ENCODE measurements at places on chromosomes 3 and 15.

- no peak for DNase-seq
Observed at GRCh38 chr3:139540651-139541531, 1.3 kb upstream of the RBP1 start.

GRCh38 chr3:121362035-121362734 lies 183.6 kb downstream of the POLQ start:
- DNase-seq: no peak

GRCh38 chr3:121997372-121997771 lies 24.7 kb downstream of the ILDR1 start:
- no peak for DNase-seq

DNA sequence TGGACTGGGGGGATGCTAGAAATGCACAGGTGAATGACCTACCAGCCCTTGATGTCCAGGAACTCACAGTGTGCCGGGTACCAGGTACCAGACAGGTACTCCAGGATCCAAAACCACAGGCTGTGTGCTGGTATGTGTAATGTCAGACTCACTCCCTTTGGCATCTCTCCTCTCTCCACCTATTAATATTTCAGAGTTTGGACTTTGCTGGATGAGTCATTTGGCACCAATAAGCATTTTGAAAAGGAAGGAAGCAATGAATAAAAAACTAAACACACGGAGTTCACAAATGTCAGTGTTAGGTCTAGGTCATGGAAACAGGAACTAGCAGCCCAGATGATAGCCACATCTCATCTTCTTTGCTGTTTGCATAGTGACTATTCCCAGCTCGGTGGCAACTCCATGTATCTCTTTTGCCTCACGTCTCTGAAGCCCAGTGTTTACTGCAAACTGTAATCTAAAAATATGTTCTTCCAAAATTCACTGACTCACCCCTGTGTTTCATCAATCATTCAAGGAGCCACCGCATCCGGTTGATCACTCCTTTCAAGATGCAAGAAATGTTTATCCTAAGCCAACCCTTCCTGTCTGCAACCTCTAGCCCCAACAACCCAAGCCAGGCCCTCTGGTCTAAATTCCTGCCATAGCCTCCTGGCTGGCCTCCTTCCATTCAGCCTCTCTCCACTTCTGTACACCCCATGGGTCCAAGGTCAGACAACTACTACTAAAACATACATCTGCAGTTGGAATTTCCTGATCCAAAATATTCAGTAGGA lies 8.4 kb downstream of the ITGB5 start:
- no peak for DNase-seq

- DNase-seq: no peak
Observed at GRCh38 chr15:66652806-66653205, 49.2 kb upstream of the SMAD6 start.

DNA sequence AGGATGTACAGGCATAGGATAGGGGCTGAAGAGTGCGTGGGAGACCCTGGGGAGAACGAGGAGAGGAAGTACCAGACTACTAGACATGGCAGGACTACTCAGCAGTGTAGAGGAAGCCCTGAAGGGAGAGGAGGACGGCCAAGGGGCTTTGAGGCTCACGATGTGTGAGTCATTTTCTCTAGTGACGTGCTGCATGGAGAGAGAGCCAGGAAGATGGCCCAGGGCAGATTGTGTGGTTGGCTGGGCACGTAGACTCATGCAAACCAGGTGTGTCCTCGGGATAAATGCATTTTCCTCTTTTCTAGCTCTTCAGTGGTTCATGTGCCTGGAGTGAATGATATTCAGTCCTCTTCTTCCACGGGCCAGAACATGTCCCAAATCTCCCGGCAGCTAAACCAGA lies 115.0 kb upstream of the ABHD17C start:
- DNase-seq: no peak

DNA sequence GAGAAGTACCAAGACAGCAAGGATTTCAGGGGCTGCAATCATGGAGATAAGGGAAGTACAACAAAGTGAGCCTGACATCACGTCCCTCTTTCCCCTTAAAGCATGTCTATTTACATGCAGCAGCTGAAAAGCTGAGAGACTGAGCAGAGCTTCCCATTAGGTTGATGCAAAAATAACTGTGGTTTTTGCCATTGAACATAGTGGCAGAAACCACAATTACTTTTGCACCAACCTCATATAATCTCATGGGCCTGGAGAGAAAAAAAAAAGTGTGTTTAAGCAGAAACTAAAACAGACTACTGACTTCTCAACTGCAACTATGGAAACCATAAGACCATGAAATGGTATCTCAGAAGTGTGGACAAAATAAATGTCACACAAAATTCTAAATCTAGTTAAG lies 48.3 kb downstream of the CCDC12 start:
- no peak for DNase-seq

- DNase-seq: no peak
Observed at GRCh38 chr3:52221563-52222318, 3.7 kb downstream of the TLR9 start.

- DNase-seq: no peak
Observed at GRCh38 chr15:77071305-77072223, 655 bp upstream of the TSPAN3 start.

- DNase-seq: no peak
Observed at GRCh38 chr3:30933478-30934207, 39.2 kb upstream of the GADL1 start.

DNA sequence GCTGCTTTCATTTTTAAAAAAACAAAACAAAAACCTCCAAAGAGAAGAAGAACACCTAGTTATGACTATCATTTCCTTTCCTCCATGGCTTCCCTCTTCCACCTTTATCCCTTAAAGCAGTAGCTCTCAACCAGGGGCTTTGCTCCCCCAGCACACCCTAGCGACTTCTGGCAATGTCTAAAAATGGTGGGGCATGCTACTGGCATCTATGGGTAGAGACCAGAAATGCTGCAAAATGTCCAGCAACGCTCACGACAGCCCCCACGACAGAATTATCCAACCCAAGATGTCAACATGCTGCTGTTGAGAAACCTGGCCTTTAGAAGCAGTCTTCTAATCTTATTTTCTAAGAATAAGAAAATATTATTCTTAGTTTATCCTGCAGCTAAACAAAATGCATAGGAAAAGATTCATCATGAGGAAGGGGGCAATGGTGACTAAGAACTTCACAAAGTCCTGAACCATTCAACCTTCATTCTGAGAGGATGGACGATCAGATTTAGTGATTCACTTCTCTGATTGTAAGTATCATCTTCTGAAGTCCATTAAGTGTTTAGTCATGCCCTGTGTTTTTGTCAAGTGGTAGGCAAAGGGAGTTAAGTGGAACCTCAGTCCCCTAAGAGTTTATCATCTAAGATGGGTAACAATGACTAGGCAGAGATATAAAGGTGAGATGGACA lies 81.7 kb downstream of the CCNL1 start:
- DNase-seq: no peak

DNA sequence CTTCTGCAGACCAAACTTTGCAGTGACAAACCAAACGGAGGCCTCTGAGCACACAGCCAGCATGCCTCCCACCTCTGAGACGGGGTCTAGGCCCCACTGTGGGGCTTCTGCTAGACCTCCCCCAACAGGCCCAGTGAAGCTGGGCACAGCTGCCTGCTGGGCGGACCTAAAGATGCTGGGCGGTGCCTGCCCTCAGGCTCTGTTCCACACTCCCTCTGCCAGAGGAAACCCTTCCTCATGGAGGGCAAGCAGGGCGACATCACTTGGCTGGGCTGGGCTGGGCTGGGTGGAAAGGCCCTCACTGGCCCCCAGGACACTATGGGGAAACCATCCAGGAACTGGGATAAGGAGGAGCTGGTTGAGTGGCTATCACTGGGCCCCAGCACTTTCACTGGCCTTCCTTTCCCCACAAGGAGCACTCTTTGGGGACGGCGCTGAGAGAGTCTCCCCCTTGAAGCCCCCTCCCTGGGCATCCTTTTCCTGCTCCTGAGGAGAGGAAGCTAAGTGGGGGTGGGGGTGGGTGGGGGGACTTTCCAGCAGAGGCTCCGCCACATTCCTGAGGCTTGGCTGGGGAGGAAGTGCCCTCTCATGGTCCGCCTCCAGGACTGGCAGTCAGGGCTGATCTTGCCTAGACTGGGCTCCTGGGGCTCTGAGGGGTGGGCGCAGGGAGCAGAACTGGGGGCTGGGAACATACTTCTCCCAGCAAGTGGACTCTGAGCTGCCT lies 98.1 kb upstream of the HACD2 start:
- DNase-seq: no peak

DNA sequence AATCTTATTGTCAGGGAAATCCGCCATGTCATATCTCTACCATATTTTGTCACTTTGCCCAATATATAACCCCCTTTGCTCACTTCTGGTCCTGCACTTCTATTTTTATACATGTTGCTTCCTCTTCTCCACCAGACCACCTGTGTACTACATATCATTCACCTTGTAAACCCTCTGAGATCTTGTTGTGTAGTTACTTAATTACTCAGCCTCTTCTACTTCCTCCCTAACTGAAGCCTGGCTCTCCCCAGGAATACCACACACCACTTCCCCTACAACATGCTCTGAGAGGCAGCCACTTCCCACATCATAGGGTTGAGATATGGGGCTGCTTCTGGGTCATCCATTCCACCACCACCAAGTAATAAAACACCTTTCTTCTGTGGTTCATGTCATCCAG lies 10.0 kb downstream of the HEXA start:
- DNase-seq: no peak

- DNase-seq: no peak
Observed at GRCh38 chr3:185851959-185852358, 27.1 kb upstream of the IGF2BP2 start.

DNA sequence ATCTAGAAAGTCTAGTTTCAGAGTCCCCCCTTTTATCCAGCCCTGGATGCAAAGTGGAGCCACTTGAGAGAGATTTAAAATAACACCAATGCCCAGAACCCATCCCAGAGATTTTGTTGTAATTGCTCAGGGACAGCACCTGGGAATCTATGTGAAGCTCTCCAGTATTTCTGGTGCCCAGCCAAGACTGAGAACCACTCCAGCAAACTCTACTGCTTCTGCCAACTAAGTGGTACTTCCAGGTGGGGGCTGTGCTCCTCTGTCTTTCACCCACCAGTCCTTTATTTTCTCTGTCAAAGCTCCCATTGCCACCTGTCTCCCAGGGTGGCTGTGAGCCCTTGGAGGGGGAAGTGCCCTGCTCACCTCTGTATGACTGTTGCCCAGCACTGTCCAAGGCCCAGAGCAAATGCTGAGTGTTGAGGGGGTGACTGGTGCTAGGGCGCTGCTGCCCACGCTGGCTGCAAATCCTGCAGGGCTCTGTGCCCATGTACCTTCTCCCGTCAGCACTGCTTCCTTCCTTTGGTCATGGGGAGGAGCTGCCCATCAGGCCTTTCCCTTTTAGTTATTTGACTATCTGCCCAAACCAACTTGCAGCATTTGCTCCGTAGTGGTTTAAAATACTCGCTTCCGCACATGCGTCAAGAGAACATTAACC lies 9.4 kb downstream of the CLSTN2 start:
- DNase-seq: no peak

DNA sequence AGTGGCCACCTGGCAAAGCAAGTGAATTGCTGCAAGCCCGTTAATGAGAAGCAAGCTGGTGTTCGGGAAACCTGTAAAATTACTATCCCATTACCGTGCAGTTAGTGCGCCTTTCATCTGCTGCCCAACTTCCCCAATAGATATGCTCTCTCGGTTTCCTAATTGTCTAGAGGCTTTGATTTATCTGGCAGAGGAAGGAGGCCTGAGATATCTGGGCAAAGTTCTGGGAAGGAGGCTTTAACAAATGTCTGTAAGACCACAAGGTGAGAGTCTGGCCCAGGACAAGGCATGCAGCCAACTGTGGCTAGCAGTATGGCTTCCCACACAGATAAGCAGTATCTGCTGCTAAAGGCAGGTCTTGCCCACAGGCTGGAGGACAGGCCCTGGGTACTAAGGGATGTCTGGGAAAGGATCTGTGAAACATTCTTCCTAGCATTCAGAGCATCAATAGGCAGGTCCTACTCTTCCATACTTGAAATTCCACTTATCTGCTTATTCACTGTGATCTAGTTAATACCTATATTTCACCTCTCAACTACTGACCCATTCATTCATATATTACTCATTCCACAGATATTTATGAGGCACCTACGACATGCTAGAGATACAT lies 130.0 kb upstream of the SLC2A2 start:
- no peak for DNase-seq

DNA sequence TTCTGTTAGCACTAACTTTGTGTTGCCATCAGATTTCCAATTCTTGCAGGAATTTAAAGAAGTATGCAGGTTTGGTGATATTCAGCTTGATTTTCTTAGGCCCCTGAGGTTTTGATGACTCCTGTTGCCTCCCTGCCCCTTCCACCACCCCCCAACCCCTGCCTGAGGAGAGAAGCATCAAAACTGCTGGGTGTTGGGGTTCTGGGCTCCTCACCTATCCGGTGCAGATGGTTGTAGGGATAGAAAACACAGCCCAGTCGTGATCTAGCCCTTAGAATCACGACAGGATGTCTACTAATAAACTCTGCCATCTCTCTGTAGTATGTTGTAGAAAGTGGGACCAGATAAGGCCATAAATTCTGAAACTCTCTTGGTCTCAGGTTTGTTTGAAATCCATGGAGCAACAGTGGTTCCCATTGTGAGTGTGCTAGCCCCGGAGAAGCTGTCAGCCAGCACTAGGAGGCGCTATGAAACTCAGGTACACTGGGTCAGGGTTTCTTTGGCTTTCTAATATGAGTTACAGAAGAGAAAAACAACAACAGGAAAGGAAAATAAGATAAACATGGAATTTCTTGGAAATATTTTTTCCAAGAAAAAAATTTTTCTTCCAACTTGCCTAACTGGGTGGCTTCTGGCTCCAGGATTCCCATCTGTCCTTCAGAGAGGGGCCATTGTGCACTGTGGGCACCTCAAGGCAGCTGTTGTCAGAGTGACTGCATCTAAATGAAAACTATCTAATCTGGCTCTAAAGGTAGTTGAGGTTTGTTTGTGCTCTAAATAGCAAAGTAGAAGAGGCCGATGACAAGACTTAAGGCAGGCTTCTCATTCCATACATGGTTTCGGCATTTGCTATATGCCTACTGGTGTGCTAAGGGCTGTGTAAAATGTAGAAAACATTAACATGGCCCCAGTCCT lies 8.7 kb downstream of the SRP14 start:
- no peak for DNase-seq

DNA sequence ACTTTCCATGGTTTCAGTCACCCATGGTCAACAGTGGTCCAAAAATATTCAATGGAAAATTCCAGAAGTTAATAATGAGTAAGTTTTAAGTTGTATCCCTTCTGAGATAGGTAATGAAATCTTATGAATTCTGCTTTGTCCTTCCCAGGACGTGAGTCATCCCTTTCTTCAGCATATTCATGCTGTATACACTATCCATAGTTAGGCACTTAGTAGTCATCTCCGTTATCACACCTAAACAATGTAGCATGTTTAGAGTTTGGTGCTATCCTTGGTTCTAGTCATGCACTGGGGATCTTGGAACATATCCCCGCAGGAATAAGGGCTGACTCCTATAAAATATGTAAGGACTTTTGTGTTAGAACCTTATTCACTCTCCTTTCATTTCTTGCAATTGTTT lies 153.2 kb downstream of the UNC13C start:
- no peak for DNase-seq

- no peak for DNase-seq
Observed at GRCh38 chr15:86115145-86115801, 35.6 kb downstream of the AGBL1 start.

- DNase-seq: no peak
Observed at GRCh38 chr3:36695769-36696137, 68.6 kb downstream of the DCLK3 start.
